ENCODE measurements at places on chromosomes 13 and 19.
A peak's percentile ranks its signal among the peaks of the same experiment; 100 is the strongest.

DNA sequence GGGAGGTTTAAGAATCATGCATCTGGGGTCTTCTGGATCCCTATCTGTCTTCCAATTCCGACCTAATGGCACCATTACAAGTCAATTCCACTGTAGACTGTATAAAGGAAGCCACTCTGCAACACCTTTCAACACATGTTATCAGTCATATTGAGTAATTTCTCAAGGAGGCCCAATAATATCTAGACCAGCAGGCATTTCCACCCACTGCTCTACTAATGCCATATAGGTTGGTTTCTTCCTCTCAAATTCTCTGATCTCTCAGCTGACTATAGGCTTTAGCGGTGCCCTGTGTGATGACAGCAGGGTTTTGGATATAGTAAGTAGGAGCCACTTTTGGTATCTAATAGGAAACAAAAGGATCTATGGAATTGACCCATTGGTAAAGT, 12.4 kb upstream of the ITM2B start:
- no peak for DNase-seq

- DNase-seq, result peak; percentile 40
Measured at GRCh38 chr19:18733196-18733647, 49.7 kb downstream of the CRTC1 start.

GRCh38 chr13:20188667-20189553, 3.8 kb downstream of the GJB2 start:
- no peak for DNase-seq

DNA sequence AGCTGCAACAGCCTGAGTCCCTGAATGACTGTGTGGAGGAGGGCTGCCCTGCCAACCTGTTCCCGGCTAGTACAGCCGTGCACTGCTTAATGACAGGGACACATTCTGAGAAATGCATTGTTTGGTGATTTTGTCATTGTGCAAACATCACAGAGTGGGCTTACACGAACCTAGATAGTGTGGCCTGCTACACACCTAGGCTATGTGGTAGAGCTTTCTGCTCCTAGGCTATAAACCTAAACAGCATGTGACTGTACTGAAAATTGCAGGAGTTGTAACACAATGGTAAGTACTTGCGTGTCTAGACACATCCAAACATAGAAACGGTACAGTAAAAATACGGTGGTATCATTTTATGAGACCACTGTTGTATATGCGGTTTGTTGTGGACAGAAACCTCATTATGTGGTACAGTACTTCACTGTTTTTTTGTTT, 35.0 kb downstream of the VASP start:
- no peak for DNase-seq

DNA sequence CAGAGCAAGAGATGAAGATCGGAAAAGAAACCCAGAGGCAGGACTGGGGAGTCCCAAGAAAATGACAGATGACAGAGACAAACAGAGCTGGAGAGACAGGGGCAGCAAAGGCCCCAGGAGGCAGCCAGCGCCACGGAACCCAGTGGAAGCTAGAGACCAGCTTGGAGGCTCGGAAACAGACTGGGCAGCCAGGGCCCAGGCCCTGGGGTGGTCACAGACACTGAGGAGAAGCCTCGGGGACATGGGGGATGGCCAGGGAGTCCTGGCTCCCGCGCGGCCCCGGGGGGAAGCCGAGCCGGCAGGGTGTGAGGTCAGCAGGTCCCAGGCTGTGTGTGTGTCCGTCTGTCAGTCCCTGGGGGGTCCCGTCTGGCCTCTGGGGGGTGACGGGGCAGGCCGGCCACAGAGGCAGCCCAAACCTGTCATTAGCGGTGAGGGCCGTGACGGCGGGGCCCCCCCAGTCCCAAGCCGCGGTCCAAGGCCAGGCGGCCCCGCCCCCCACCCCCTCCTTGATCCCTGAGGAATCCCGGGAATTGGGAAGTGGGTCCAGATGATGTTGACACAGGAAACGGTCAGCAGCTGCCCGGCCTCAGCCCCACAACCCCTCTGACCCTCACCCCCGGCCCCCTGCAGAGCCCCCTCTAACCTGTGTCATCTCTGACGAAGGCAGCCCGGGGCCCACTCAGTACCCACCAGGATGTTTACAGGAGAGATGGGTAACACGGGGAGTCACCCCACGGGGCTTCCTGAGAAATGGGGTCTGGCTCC, 2.5 kb upstream of the TMEM190 start:
- no peak for DNase-seq

DNA sequence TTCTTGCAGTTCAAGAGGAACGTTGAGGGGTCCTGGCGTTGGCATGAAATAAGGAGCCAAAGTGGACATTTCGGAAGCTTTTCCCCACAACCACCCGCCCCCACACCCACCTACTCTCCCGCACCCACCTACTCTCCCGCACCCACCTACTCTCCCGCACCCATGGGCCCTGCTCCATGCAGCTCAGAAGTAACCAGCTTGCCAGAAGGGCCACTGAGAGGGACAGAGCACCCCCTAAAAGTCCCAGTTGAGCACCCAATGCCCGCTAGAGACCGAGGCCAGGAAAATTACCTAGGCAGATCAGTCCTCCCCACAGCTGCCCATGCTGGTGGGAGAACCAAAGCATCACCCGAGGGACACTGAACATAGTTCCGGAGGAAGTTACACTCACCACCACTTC, 11.8 kb downstream of the VSTM2B start:
- DNase-seq, result no peak

DNA sequence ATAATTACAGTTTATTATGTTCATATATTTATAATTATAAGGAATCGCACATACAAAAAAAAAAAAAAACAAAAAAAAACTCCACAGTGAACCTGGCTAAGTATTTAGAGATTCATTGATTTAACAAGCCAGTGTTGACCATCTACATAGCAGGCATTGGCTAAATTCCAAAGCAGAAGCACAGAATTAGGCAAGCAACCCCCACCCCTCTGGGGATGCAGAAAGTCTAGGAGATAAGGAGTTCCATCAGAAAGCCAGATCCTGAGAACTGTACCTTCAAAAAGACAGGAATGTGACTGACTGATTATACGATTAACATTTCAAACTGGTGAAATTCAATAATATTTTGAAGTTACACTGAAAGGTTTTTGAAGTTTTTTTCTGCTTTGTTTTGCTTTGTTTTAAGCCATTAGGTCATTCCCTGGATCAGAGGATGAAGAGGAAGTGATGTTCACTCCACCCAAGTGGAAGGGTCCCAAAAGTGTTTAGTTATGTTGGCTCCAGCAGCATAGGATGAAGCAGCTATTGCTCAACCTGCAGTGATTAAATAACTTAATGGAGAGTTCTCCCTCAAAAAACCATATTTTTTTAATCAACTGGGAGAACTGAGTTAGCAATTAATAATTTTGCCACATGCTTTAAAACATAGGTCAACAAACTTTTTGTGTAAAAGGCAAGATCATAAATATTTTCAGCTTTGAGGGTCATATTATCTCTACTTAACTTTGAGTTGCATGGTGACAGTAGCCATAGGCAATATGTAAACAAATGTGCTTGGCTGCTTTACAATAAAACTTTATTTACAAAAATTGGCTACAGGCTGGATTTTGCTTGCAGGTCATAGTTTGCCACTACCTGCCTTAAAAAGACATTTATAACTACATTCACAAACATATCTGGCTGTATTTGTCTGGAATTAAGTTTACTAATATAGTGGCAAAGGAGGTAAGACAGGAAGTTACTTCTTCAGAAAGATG, 49.6 kb downstream of the DOCK9 start:
- peak; percentile 77 for DNase-seq

- no peak for DNase-seq
Measured at GRCh38 chr13:83311886-83312577, 570.2 kb downstream of the SLITRK1 start.

DNA sequence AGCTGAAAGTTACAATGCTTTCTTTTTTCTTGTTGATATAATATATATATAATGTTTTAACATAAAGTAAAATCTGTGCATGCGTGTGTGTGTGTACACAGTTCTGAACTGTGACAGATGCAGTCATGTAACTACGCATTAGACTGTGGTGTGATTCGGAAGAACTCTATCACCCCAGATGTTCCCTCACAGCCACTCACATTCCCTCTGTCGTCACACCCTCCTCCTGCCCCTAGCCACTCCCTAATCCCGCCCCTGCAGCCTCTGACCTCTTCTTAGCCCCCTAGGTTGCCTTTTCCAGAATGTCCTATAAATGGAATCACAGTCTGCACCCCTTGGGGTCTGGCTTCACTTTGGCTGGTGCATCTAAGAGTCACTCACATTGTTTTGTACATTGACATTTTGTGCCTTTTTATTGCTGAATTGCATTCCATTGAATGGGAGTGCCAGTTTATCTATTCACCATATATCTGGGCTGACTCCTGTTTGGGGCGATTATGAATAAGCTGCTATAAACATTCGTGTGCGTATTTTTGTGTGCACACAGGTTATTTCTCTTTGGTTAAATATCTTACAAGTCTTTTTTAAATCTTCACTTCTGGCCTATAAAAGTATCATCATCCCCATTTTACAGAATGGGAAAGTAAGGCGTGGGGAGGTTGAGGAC, 20.4 kb downstream of the DHRS12 start:
- no peak for DNase-seq

DNA sequence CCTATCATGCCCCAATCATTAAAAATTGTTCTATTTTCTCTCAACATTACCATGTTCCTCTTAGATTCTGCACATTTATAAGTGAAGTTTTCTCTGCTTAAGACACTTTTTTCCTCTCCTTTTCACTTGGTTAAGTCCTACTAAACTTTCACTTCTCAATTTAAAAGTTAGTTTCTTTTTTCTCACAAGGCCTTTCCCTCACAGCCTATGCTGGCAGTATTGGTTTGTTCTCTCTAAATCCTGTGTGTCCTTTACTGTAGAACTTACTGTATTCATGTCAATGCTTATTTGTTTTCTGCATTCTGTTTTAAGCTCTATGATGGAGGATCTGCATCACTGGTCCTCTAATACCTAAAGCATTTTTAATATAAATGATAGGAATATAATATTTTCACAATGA, 2816.6 kb downstream of the PCDH9 start:
- DNase-seq, result no peak

All from AG09319 (cell line).